Breast epithelium (tissue), 4 donors: ENCODE measurements at places on chromosomes 1 and 21. TPM values are rescaled to one million over a fixed set of nuclear protein-coding genes. Genes with fewer than 3 reads are reported as not detected.

GRCh38 chr1:183871142-183871541 lies 66.2 kb downstream of the RGL1 start:
- no peaks in the 10 kb centered on the region for H3K4me1 ChIP-seq
- no peak overlapping the region for H3K4me3 ChIP-seq
- H3K27me3 ChIP-seq, result no peaks in the 10 kb centered on the region
- no peak for DNase-seq

GRCh38 chr1:56191369-56191768 lies 388.0 kb downstream of the PLPP3 start:
- no peak overlapping the region for H3K27ac ChIP-seq
- H3K4me3 ChIP-seq, result no peak overlapping the region
- no peaks in the 10 kb centered on the region for H3K27me3 ChIP-seq
- DNase-seq, result no peak

DNA sequence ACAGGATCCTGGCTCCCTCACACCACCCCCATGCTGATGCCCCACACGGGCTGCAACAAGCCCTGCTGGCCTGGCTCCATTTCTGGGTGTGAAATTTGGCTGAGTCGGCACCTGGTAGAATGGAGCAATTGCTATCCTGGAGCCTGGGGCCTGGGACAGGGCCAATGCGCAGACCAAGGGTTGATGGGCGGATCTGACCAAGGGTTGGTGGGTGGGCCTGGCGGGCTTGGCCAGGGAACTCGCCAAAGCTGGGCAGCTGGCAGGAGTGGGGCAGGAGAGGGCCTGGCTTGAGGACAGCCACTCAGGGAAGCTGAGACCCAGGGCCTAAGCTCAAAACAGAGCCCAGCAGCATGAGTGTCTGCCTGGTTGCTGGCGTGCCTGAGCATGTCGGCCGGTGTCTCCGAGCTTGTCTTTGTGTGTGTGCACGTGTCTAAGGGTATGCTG lies 70.9 kb upstream of the POU3F1 start:
- H3K36me3 ChIP-seq, result no peaks in the 10 kb centered on the region
- no peak overlapping the region for H3K27ac ChIP-seq
- H3K27me3 ChIP-seq, result no peaks in the 10 kb centered on the region
- no peak overlapping the region for H3K4me3 ChIP-seq

GRCh38 chr1:24101796-24102586 lies 9.9 kb downstream of the MYOM3 start:
- no peaks in the 10 kb centered on the region for H3K27me3 ChIP-seq
- DNase-seq, result no peak
- H3K27ac ChIP-seq, result peak overlapping the region; percentile 31
- H3K4me1 ChIP-seq, result no peaks in the 10 kb centered on the region

- no peak overlapping the region for H3K27ac ChIP-seq
- no peaks in the 10 kb centered on the region for H3K4me1 ChIP-seq
- DNase-seq, result no peak
- H3K36me3 ChIP-seq, result no peaks in the 10 kb centered on the region
Measured at GRCh38 chr1:203035111-203036000, 9.1 kb downstream of the PPFIA4 start.

HSD3B2 gene
- total RNA-seq, result not detected

ITLN2 gene
- not detected for total RNA-seq

ADORA1 gene
- 5.2 TPM for total RNA-seq

SPTA1 gene
- 0.15 TPM for total RNA-seq

KRTAP19-3 gene
- total RNA-seq, result not detected
